ENCODE measurements at places on chromosomes 11 and 22. TPM values are rescaled to one million over a fixed set of nuclear protein-coding genes. Genes with fewer than 3 reads are reported as not detected.

The FOLH1 gene
- total RNA-seq: 1.1 TPM

The TREH gene
- not detected for total RNA-seq

The OR5D18 gene
- not detected for total RNA-seq

The GLYATL2 gene
- 0.83 TPM for total RNA-seq

The OR5P2 gene
- total RNA-seq: not detected

The BIK gene
- 17.3 TPM for total RNA-seq

The OR51B4 gene
- not detected for total RNA-seq

The NXPE2 gene
- not detected for total RNA-seq

The POTEH gene
- not detected for total RNA-seq

The PDE3B gene
- total RNA-seq: 14.1 TPM

The OR51E2 gene
- not detected for total RNA-seq

The FZD4 gene
- total RNA-seq: 2.0 TPM

The ZP1 gene
- total RNA-seq: not detected

The GRIK4 gene
- total RNA-seq: 3.6 TPM

The STARD10 gene
- 13.5 TPM for total RNA-seq

The WNT7B gene
- total RNA-seq: 0.37 TPM

The TNKS1BP1 gene
- 198 TPM for total RNA-seq

The FOLR2 gene
- total RNA-seq: not detected

The NRXN2 gene
- 50.4 TPM for total RNA-seq

The ACO2 gene
- total RNA-seq: 114 TPM

The SPINDOC gene
- total RNA-seq: 83.7 TPM

The KCNJ4 gene
- 0.86 TPM for total RNA-seq

The YPEL4 gene
- total RNA-seq: 16.9 TPM

The PDGFB gene
- 0.44 TPM for total RNA-seq

The KMT2A gene
- 132 TPM for total RNA-seq

The NEFH gene
- 27.1 TPM for total RNA-seq

The KCNJ5 gene
- 0.34 TPM for total RNA-seq

The CASTOR1 gene
- 4.5 TPM for total RNA-seq

The EXPH5 gene
- total RNA-seq: 0.44 TPM

The HBB gene
- total RNA-seq: not detected

The TRIM48 gene
- total RNA-seq: not detected

The PHRF1 gene
- total RNA-seq: 41.6 TPM

The ARHGEF17 gene
- total RNA-seq: 43.3 TPM

The ARFIP2 gene
- 53.3 TPM for total RNA-seq

The NCAM1 gene
- total RNA-seq: 819 TPM

The KRTAP5-5 gene
- total RNA-seq: not detected

The FBLN1 gene
- total RNA-seq: 184 TPM

The IL18 gene
- total RNA-seq: not detected

The CABP7 gene
- total RNA-seq: 14.6 TPM

The TECTA gene
- total RNA-seq: 2.9 TPM

The CENPM gene
- total RNA-seq: 3.4 TPM

The RIBC2 gene
- 0.71 TPM for total RNA-seq

The APOBEC3G gene
- 1.0 TPM for total RNA-seq

The TMEM218 gene
- 15.8 TPM for total RNA-seq

The KRTAP5-1 gene
- total RNA-seq: not detected

The TUB gene
- total RNA-seq: 2.8 TPM

The ZNF280B gene
- 1.8 TPM for total RNA-seq

The OR51B5 gene
- total RNA-seq: not detected

The NRIP3 gene
- total RNA-seq: 2.7 TPM

The UBQLN3 gene
- not detected for total RNA-seq

The MLC1 gene
- not detected for total RNA-seq

The LIF gene
- total RNA-seq: 0.29 TPM

Measured in glutamatergic neuron (in vitro differentiated cells).